ENCODE measurements at places on chromosomes 4 and X. TPM values are rescaled to one million over a fixed set of nuclear protein-coding genes. Genes with fewer than 3 reads are reported as not detected.

XPNPEP2 gene
- total RNA-seq: 3.3 TPM

ASB11 gene
- not detected for total RNA-seq

DNA sequence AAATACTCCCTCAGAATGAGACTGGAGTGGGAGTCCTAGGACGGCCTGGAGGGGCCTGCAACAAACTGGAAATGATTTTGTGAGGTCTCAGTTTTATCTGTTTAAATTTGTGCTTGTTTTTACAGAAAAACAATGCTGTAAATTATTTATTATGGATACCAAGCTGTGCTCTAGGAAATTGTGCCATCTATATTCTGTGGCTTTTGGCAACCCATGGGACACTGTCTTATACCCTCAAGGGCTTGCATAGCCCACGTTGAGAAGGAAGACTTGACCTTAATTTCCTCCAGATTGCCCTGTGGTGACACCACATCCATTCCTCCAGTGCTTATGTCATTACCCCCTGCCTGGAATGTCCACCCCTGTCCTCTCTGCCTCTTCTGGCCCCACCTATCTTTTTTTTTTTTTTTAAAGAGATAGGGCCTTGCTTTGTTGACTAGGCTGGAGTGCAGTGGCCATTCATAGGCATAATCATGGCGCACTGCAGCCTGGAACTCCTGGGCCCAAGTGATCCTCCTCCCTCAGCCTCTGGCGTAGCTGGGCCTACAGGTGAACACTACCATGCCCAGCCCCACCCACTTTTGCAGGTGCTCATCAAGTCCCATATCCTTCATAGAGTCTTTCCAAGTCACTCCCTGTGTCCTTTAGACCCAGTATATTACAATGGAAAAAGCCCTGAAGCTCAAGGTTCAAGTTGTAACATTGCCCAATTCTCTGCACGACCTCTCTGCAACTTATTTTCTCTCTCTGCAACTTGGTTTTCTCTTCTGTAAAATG is 77.4 kb downstream of the HPRT1 start:
- H3K27ac ChIP-seq: no peak overlapping the region
- DNase-seq: no peak
- no peaks in the 10 kb centered on the region for H3K36me3 ChIP-seq
- H3K4me1 ChIP-seq: no peaks in the 10 kb centered on the region
- no peak overlapping the region for H3K4me3 ChIP-seq
- H3K27me3 ChIP-seq: no peaks in the 10 kb centered on the region

DNA sequence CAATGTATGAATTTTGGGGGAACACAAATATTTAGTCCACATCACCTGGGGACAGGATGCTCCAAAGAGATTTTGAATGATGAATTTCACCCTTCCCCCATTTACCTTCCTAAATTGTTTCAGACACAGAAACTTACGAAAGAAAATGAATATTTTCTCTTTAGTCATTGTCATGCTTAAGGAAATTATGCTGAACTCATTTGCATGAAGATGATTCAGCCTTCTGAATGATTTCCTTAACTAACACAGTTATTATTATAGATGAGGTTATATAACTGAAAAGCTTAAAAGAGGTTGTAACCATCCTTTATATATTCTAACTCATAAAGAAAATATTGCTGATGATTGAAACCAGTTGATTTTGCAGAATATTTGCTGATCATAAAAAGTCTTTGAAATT is 61.1 kb downstream of the KCNIP4 start:
- no peak overlapping the region for H3K27ac ChIP-seq
- H3K4me1 ChIP-seq: no peaks in the 10 kb centered on the region
- H3K4me3 ChIP-seq: no peak overlapping the region
- DNase-seq: no peak
- no peaks in the 10 kb centered on the region for H3K27me3 ChIP-seq

Measured in aorta (tissue), 5 donors.